GM23338 (cell line): ENCODE measurements at places on chromosomes 2 and 18. TPM values are rescaled to one million over a fixed set of nuclear protein-coding genes. Genes with fewer than 3 reads are reported as not detected.

DNA sequence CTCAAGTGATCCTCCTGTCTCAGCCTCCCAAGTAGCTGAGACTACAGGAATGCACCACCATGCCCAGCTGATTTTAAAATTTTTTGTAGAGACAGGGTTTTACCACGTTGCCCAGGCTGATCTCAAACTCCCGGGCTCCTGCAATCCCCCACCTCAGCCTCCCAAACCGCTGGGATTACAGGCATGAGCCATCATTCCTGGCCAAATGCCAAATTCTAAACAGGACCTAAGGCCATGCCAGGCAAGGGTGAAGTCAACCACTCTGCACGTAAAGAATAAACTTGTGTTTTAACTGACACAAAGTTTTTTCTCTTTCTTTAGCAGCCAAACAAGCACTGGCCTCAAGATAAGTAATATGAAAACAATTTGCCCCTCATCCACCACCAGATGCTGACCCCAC lies 37.4 kb upstream of the SATB2 start:
- DNase-seq = no peak

GRCh38 chr2:220191031-220191430 lies 563.6 kb downstream of the SLC4A3 start:
- DNase-seq = no peak

GRCh38 chr2:187978356-187978755 lies 313.3 kb upstream of the GULP1 start:
- DNase-seq = no peak

DNA sequence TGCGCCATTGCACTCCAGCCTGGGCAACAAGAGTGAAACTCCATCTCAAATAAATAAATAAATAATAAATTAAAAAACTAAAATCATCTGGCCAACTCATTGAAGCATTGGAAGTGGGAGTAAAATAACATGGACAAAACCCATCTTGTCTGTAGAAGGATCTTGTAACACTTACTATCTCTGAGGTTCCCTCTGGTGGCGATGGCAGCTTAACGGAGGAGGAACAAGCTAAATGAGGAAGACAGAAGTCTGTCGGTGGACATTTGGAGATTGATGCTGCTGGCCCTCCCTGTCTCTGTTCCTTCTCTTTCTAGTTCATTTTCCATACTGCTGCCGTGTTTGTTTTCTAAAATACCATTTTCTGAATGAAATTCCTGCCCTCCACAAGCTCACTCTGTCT lies 43.4 kb downstream of the ZCCHC2 start:
- peak; percentile 78 for DNase-seq

IL1F10 gene
- not detected in 2 replicates for total RNA-seq
